ENCODE measurements at places on chromosomes 7 and 10.
A peak's percentile ranks its signal among the peaks of the same experiment; 100 is the strongest.

DNA sequence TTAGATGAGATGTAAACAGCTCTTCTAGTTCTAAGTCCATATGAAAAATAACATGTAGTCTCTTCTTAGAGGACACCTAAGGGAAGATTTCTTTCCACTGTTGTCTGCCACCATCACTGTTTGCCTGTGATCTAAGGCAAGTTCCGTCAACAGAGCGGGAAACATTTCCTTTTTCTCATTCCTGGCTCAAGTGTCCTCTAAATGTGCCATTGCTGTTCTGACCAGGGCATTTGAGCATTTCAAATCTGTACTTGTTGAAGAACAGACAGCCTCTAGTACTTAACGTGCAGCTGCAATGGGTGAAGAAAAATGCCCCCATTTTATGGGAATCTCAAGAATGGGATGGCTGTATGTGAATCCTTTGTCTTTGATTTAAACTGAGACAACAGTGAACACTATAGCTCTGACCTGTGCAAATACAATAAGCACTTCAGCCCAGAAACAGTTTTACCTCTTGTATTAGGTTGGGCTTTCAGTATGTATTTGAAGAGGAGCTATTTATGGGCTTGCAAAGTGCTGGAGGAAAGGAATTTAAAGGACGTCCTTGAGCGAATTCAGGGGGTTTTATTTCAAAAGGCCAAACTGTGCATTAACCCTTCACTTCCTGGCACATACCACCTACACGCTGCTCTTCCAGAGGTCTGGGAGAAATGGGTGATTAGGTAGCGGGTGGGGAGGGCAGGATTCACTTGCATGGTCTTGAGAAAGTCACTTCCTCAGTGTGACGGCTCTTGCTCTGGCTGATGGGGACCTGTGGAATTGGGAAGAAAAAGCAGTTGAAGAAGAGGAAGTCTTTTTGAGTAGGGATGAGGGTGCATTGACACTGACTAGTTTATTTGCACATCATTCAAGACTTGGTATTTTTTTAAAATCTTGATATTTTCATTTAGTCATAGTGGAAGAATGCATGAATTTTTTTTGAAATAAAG lies 66.1 kb downstream of the THNSL1 start:
- DNase-seq: no peak

DNA sequence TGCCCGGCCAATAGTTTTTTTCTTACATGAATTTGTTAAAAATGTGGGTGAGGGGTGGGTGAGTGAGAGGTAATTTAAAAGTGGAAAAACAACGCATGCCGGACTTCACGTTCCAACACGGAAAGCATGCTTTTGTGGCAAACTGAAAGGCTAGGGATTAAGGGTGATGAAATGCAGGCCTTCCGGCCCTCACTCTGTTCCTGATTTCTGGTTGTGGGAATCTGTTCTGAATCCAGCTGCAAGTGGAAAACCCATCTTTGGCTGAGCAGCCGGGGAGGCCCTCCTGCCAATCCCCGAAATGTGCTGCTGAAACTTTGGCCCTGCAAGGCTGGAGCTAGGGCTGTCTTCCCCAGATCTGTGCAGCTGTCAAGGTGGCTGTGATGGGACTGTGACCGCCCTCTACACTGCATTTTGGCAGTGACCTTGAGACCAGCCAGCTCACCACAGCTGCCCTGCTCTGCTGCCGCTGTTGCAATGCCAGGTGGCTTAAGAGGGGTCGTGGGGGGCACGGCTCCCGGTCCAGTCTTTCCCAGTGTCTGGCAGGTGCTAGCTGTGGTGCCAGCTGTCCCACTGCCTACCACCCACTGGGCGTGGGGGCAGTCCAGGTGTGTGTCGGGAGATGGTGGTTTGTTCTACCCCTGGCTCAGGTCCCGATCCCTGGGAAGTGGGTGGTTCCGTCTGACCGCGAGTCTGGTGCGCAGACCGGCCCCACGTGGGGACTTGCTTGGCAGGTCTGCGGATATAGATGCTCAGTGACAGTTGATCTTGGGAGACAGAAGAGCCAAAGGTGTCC lies 39.0 kb downstream of the TET1 start:
- DNase-seq: peak; percentile 8

- DNase-seq: peak; percentile 66
These were observed 82.1 kb downstream of the SLC37A3 start for GRCh38 chr7:140316165-140316661.

DNA sequence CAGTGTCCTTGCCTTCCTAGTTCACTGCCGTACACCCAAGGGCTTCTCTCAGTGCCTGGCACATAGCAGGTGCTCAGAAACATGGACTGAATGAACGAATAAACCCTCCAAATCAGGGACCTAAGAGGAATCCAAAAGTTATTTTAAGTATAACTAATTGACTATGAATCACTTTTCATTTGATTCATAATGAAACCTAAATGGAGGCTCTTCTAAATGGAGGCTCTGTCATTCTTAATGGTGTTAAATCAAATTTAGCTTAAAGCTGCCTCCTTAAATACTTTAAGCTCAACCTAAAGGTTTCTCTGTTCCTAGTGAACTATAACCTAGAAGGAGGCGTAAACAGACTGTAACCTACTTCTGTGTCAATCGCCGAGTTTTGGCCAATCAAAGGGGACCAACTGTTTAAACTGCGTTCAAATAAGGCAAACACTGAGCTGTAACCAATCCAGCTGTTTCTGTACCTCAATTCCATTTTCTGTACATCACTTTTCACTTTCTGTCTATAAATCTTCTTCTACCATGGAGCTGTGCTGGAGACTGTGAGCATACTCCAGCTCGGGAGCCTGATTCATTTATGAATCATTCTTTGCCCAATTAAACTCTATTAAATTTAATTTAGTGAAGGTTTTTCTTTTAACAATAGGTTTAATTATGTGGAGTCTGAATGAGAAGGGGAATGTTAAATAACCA lies 11.0 kb downstream of the PYROXD2 start:
- DNase-seq: no peak

DNA sequence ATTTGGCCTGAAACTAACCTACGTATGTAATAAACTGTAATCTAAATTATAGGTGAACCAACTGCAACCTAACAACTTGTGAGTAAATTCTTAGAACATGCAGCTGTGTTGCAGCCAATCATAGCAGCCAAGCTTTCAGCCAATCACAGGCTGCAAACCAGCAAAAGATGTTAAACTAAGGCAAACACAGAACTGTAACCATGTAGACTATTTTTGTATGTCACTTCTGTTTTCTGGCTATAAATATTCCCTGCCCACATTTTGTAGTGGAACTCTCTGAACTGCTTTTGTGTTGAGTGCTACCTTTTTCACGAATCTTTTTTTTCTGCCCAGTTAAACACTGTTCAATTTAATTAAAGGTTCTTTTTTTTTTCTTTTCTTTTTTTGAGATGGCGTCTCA lies 28.2 kb upstream of the ZPBP start:
- peak; percentile 2 for DNase-seq
